Activated T-cell treated with anti-CD3 and anti-CD28 coated beads, Interleukin-2, amount 50 U/mL, for 72 hours (primary cell): ENCODE measurements at places on chromosomes 3 and 15. TPM values are rescaled to one million over a fixed set of nuclear protein-coding genes. Genes with fewer than 3 reads are reported as not detected.

SHC4 gene
- 1.2 TPM for total RNA-seq

MKRN3 gene
- total RNA-seq = 2.1 TPM

SERP1 gene
- total RNA-seq = 148 TPM

SECISBP2L gene
- total RNA-seq = 31.0 TPM

DNA sequence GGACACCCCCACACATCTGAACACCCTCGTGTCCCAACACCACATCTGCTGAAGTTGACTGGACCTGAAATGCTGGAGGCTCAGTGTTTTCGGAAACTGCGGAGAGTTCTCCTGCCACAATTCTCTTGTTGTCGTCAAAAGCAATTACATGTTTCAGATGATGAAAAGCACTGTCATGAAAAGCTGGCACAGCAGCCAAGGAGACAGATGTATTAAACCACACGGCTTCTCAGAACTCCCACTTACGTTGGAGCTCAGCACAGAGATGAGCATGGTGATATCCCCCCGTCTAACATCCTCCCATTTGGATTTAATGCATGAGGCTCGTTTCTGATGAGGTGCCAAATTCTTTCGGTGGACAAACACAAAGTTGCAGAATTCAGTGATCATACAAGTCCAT lies 180.1 kb downstream of the RORA start:
- H3K27me3 ChIP-seq = peaks cover 13% of the 10 kb centered on the region
- H3K27ac ChIP-seq = no peak overlapping the region
- H3K4me3 ChIP-seq = no peak overlapping the region
- H3K4me1 ChIP-seq = no peaks in the 10 kb centered on the region
- DNase-seq = no peak
- no peaks in the 10 kb centered on the region for H3K36me3 ChIP-seq

DNA sequence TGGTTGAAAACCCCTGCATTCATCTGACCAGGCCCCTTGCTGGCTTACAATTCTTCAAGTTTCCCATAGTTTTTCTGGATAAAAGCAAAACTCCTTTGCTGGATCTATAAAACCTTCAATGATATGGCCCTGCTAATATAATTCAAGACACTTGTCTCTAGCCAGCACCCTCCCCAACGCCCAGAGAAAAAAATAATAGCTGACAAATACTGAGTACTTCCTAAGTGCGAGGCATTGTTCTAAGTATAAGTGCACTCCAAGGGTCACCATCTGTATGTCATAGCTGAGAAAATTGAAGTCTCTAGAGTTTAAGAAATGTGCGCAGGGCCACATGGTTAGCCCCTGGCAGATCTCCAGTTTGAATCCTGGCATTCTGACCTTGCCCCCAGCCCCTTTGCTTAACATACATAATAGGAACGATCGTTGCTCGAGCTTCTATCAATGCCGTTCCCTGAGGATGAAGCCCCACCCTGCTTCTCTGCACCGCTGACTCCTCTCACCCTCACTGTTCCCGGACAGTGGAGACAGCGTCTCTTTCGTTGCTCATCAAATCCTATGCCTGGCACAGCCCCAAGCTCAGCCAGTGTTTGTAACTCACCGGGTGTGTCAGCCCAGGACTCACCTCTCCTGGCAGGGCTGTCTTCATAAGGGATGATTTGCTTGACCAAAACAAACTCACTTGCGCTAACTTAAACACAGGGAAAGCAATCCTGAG lies 377.1 kb upstream of the PROK2 start:
- no peak overlapping the region for H3K27ac ChIP-seq
- H3K27me3 ChIP-seq = peaks cover 5% of the 10 kb centered on the region
- H3K4me3 ChIP-seq = no peak overlapping the region
- no peaks in the 10 kb centered on the region for H3K36me3 ChIP-seq
- DNase-seq = no peak
- H3K4me1 ChIP-seq = no peaks in the 10 kb centered on the region

DNA sequence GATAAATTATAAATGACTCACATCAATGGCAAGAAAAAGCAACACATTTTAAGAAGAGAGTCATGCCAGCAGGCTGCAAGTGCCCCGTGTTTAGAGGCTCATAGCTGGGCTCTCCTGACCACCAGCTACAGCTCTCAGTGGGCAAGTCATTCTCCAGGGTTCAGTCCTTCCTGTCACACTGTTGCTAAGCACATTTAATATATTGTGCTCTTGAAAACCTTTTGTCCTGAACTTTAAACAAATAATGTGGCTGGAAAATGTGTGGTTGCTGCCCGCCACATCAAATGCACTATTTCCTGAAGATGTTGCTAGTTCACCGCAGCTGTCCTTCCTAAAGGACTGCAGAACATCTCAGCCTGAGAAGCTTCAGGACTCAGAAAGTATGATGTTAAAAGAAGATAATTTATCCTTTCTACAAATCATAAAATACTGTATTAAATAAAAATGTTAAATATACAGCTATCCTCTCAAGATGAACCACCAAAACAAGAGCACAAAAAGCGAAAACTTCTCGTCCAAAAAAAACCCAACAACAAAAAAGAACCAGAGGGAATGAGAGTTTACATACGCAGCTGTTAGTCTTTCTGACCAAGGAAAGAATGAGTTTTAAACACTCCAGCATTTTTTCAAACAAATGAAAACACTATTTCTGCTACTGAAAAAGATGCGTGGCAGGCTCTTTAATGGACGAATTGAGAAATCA lies 951 bp downstream of the TARS3 start:
- peak overlapping the region; percentile 71 for H3K4me3 ChIP-seq
- H3K27me3 ChIP-seq = no peaks in the 10 kb centered on the region
- H3K36me3 ChIP-seq = peaks cover 19% of the 10 kb centered on the region

DNA sequence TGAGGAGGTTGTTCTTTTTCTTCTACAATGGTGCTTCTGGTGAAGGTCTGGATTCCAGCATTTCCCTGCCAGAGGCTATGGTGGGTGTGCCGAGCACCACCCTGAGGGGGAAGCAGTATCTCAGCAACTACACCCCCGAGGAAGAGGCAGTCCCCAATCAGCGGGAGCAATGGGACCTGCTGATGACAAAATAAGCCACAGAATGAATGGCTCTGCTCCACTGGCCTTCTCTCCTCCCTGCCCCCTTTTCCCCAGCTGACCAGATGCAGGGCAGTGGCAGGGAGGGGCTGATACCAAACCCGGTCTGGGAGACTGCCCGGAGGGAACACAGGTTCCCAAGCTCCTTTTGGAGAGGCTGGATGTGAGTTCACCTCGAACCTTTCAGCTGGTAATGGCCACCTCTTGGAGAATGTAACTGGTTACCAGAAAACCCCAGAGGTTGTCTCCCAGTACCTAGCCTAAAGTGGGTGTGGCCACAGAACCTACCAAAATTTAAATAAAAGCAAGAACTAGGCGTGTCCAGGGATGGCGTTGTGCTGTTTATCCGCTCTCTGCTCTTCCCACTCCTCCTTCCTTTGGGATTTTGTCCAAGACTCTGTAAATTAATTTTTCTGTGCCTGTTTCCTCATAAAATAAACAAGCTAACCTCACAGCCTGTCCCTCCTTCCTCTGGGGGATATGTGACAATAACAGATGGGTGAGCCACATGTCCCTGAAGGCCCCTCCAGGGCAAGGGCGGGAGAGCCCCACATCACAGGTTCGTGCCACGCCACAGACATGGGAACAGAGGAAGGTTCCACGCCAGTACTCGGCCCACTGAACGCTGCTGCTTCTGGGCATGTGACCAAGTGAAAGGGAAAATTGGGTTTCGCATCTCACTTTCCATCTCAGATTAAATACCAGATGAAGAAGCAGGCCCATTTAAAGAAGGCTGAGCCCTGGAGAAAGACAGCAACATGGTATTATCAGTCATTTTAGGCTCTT lies 35.1 kb upstream of the SPTBN5 start:
- no peak overlapping the region for H3K4me3 ChIP-seq
- no peak for DNase-seq
- no peaks in the 10 kb centered on the region for H3K27me3 ChIP-seq
- H3K4me1 ChIP-seq = peaks cover 48% of the 10 kb centered on the region
- H3K36me3 ChIP-seq = peaks cover 2% of the 10 kb centered on the region

DNA sequence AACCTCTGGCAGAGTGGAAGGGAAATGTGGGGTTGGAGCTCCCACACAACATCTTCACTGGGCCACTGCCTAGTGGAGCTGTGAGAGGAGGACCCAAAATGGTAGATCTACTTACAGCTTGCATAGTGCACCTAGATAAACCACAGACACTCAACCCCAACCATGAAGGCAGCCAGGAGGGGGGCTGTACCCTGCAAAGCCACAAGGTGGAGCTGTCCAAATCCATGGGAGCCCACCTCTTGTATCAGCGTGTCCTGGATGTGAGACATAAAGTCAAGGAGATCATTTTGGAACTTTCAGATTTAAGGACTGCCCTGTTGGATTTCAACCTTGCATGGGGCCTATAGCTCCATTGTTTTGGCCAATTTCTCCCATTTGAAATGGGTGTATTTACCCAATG lies 20.9 kb downstream of the TP63 start:
- H3K4me3 ChIP-seq = no peak overlapping the region
- H3K27ac ChIP-seq = no peak overlapping the region
- no peak for DNase-seq

DNA sequence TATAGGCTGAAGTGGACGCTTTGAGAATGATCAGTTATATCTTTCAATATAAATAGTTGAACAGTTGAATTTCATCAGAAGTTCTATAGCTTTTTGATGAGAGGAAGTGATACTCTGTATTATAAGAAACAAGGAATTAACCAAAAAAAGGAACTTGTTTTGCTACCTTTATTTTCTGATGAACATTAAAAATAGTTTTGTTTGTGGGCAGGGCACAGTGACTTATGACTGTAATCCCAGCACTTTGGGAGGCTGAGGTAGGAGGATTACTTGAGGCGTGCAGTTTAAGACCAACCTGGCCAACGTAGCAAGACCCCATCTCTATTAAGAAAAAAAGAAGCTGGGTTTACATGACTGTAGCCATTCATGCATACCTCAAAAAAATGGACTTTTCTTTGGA lies 16.7 kb downstream of the BLOC1S6 start:
- H3K27me3 ChIP-seq = no peaks in the 10 kb centered on the region
- H3K4me1 ChIP-seq = no peaks in the 10 kb centered on the region
- DNase-seq = no peak
- no peak overlapping the region for H3K27ac ChIP-seq
- peaks cover 3% of the 10 kb centered on the region for H3K36me3 ChIP-seq
- no peak overlapping the region for H3K4me3 ChIP-seq

DNA sequence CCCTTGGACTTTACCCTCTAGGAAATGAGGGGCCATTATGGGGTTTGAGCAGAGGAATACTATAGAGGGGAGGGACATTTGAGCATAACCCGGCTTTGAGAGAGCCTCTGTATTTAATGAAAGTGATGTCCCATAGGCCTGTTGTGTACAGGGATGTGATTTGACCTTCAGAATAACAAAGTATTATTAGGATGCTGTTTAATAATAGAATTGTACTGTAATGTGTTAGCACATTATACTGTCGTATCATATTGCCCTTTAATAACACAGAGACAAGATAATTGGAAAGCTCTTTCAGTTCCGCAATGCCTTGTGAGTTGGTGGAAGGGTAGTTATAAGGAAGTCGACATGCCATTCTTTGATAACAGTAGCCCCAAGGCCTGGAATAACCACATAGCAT lies 328.3 kb downstream of the RYR3 start:
- H3K4me1 ChIP-seq = no peaks in the 10 kb centered on the region
- peaks cover 8% of the 10 kb centered on the region for H3K27me3 ChIP-seq
- DNase-seq = no peak
- no peak overlapping the region for H3K4me3 ChIP-seq
- no peak overlapping the region for H3K27ac ChIP-seq

- no peak for DNase-seq
- no peaks in the 10 kb centered on the region for H3K27me3 ChIP-seq
- H3K36me3 ChIP-seq = peaks cover 2% of the 10 kb centered on the region
- H3K4me1 ChIP-seq = peaks cover 43% of the 10 kb centered on the region
- no peak overlapping the region for H3K27ac ChIP-seq
- no peak overlapping the region for H3K4me3 ChIP-seq
Measured at GRCh38 chr15:92877000-92877399, 23.1 kb upstream of the CHD2 start.

DNA sequence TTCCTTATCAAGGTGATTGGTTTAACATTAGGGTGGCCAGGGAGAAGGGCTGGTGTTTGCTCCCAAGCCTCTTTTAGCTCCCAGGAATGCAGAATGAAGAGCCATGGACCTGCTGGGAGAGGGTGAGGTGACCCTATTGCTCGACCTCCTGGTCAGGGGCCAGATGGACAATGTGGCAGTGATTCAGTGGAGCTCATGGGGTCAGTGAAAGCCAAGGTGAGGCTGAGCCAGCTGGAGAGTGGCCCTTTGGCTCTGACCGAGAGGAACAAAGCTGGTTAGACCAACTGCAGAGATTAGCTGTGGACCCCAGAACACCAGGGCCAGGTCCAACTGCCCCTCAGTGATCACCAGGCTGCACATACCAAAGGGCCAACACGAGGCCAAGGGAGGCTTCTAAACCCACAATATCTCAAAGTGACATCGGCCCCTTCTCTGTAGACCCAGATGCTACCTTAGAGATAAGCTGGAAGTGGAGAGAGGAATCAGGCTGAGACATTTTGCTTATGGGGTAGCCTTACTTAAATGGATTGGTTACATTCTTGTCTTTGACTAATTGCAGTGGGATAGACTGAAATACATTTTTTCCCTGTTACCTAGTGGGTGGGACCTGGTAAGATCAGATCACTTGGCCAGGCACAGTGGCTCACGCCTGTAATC lies 15.8 kb upstream of the BTBD1 start:
- no peak overlapping the region for H3K27ac ChIP-seq
- peaks cover 21% of the 10 kb centered on the region for H3K27me3 ChIP-seq
- H3K36me3 ChIP-seq = no peaks in the 10 kb centered on the region
- H3K4me3 ChIP-seq = no peak overlapping the region
- H3K4me1 ChIP-seq = no peaks in the 10 kb centered on the region

- no peaks in the 10 kb centered on the region for H3K27me3 ChIP-seq
- no peaks in the 10 kb centered on the region for H3K4me1 ChIP-seq
- peaks cover 7% of the 10 kb centered on the region for H3K36me3 ChIP-seq
- no peak for DNase-seq
- no peak overlapping the region for H3K27ac ChIP-seq
- H3K4me3 ChIP-seq = no peak overlapping the region
Measured at GRCh38 chr3:4689021-4689420, 195.9 kb downstream of the ITPR1 start.

GRCh38 chr15:89078851-89079810 lies 9.1 kb upstream of the ABHD2 start:
- no peaks in the 10 kb centered on the region for H3K27me3 ChIP-seq
- peaks cover 35% of the 10 kb centered on the region for H3K4me1 ChIP-seq
- no peak for DNase-seq
- H3K27ac ChIP-seq = no peak overlapping the region

DNA sequence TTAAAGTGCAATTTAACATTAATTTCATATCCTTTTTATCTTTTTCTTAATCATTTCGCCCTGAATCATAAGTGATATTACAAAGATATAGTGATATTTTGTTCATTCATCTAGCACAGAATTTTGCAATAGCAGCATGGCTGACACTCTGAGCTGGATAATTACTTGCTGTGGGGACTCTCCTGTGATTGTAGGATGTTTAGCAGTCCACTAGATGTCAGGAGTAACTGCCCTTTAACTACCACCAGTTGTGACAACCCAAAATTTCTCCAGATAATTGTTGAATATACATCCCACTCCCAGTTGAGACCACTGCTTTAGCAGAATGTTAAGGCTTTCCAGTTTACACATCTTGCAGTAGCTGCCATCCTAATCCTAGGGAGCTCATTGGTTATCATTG lies 196.8 kb upstream of the MBNL1 start:
- no peaks in the 10 kb centered on the region for H3K36me3 ChIP-seq
- H3K27me3 ChIP-seq = no peaks in the 10 kb centered on the region
- H3K4me1 ChIP-seq = peaks cover 6% of the 10 kb centered on the region
- no peak overlapping the region for H3K27ac ChIP-seq
- H3K4me3 ChIP-seq = no peak overlapping the region
